CD4-positive, alpha-beta T cell treated with Interferon gamma for 1 hour (primary cell): ENCODE measurements at places on chromosomes 2 and 18.

GRCh38 chr2:168753765-168754329, 48.6 kb upstream of the NOSTRIN start:
- DNase-seq = no peak

- no peak for DNase-seq
These were observed 917.6 kb upstream of the ACVR2A start for GRCh38 chr2:146927080-146927711.

GRCh38 chr2:219169930-219170654, at the start of gene SLC23A3:
Gene SLC23A3 (minus strand): TSS chr2:219170029. CDS start chr2:219169984, 45 bp downstream.
- DNase-seq = no peak

- DNase-seq = no peak
These were observed 1.2 kb downstream of the SLC39A6 start for GRCh38 chr18:36127836-36128529.

GRCh38 chr2:192072778-192073177, 122.0 kb downstream of the TMEFF2 start:
- no peak for DNase-seq

DNA sequence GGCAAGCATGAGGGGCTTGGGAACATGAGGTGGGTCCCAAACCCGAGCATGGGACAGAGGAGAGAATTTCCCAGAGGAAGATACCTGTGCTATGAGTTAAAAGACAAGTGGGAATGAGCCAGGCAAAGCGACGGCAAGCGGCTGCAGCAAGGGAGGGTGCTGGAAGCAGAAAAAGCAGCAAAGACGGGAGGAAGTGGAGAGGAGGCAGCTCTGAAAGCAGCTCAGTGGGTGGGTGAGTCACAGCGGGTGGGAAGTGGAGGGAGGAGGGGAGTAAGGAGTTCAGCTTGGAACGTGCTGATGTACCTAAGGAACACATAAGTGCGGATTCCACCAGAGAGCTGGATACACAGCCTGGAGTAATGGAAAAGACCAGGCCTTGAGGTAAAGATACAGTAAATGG, 41.4 kb downstream of the THUMPD2 start:
- no peak for DNase-seq

DNA sequence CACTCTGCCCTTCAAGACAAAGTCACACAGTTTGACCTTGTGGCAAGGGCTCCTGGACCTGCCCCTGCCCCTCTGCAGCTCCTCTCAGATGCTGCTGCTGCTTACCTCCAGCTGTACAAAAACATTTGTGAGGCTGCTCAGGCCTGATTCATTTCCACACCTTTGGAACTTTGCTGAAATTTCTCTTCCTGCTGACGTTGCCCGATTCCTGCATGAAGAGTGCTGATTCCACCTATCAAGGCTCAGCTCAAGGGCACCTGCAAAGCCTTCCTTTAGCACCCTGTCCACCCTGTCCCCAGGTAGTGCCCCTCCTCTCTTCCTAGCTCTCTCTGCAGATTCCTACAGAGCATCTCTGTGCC, 738.3 kb upstream of the HS6ST1 start:
- DNase-seq = no peak

- no peak for DNase-seq
These were observed 141.7 kb downstream of the ZFP36L2 start for GRCh38 chr2:43084699-43085091.
